ENCODE measurements at places on chromosomes 7 and 10.

DNA sequence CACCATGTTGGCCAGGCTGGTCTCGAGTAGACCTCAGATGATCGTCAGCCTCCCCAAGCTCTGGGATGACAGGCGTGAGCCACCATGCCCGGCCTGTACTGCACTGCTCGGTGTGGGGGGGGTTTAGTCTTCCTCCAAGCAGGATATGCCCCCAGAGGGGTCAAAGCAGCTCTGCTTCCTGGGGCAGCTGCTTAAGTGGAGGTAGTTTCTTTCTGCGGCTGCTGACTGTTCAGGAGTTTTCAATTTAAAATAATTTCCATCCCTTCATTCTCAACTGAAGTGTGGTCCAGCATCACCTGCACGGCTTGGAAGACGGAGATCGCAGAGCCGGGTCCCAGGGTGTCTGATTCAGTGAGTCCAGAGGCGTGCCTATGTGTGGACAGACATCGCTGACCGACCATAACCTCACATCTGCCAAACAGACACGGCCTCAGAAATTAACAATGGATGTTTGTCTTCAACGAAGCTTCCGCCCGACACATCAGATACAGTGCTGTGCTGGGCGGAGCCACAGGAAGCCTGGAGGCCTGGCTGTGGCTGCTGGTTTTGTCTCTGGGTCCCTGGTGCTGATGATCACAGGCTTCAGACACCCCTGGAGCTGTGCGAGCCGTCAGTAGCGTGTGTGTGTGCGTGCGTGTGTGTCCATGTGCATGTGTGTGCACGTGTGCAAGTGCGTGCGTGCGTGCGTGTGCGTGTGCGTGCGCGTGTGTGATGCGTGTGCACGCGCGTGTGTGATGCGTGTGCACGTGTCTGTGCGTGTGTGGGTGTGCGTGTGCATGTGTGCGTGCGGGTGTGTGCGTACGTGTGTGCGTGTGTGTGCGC lies 226.5 kb upstream of the PITRM1 start:
- no peak for DNase-seq

GRCh38 chr10:77541247-77541646 lies 96.4 kb downstream of the KCNMA1 start:
- no peak for DNase-seq

GRCh38 chr10:30455816-30456215 lies 21.8 kb downstream of the MAP3K8 start:
- no peak for DNase-seq

- no peak for DNase-seq
Observed at GRCh38 chr10:126012485-126012884, 116.1 kb downstream of the FANK1 start.

- no peak for DNase-seq
Observed at GRCh38 chr7:44849259-44849884, 1.5 kb upstream of the H2AZ2 start.

- no peak for DNase-seq
Observed at GRCh38 chr7:135232720-135233119, 918 bp upstream of the STRA8 start.

DNA sequence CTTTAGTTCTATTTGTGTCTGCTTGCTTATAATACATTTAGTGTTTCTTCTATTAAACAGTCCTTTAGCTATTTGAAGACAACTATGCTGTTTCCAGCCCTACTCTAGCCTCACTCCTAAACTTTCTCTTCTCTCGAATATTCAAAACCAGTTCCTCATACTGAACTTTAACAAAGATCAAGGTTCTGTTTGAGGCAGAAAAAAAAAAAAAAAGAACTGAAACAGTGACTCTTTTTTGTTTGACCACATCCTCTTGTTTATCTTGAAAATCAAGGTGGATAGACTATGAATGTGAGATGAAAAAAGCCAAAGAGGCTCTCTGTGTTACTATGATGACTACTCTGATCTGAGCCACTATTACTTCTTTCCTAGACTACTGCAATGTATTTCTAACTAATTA lies 154.3 kb downstream of the ZNF365 start:
- DNase-seq: no peak

DNA sequence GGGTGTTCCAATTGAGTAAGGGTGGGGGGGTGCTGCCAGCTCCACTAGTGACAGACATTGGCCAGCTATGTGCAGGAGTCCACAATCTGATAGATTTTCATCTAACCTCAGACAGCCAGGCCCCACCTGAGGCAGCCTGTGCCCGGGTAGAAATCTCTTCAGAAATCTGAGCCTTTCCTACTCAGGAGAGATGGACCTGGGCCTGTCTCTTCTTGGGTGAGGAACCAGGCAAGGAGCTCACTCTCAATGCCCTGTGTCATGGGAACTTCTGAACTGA lies 86.9 kb downstream of the UBE2H start:
- no peak for DNase-seq

DNA sequence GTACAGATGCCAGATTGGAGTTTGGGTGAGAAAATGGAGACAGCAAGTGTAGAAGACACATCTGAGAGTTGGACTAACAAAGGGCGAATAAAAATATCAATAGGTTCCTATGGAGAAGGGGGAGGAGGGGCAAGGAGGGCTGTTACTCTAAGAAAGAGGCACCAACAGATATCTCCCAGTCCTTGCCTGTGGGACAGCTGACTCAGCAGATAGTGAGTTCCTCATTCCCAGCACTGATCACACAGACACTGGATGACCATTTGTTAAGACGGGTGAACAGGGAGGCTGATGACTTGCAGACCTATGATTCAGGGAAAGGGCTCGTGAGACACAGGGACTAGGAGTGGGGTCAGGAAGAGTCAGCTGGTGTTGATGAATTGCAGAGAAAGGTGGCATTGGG lies 5.7 kb upstream of the PRR15 start:
- no peak for DNase-seq

DNA sequence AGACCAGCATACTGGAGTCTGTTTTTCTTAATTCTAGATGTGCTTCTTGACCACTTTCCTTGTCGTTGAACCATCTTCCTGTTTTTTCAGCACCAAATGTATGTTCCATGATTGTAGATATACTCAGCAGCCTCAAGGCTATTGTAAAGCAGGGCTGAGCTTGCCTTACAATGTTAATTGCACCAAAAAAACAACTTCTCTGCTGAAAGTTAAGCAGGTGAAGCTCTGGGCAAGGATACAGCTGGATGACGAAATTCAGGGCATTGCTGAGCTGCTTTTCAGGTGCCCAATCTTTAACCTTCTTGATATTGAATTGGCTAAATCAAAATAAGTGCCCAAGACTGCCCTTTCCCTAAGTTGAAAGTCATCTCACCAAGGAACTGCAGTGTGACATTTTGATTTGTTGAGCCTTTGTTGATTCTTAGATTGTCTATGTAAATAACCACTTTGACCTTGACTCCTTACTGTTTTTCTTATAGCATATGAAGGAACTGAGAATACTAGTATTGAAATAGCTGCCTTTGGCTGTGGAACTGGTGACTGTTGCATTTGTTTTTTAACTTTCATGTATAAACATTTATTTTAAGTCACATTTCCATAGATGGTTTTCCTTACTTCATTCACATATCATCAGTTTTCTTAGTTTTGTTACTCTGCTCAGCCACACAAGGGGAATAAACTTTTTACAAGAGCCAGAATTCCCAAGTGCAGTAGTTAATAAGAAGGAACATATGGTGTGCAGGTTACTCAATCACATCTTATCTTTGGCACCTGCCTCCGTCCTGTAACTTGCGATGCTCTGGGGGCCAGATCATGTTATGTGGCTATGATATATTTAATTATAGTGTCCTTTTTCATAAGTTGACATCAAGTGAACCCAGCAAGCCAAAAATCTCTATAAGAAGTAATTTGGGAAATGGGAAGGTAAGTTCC lies 3.1 kb downstream of the AHCYL2 start:
- DNase-seq: no peak

GRCh38 chr7:44172352-44172751 lies 16.9 kb downstream of the GCK start:
- DNase-seq: no peak

DNA sequence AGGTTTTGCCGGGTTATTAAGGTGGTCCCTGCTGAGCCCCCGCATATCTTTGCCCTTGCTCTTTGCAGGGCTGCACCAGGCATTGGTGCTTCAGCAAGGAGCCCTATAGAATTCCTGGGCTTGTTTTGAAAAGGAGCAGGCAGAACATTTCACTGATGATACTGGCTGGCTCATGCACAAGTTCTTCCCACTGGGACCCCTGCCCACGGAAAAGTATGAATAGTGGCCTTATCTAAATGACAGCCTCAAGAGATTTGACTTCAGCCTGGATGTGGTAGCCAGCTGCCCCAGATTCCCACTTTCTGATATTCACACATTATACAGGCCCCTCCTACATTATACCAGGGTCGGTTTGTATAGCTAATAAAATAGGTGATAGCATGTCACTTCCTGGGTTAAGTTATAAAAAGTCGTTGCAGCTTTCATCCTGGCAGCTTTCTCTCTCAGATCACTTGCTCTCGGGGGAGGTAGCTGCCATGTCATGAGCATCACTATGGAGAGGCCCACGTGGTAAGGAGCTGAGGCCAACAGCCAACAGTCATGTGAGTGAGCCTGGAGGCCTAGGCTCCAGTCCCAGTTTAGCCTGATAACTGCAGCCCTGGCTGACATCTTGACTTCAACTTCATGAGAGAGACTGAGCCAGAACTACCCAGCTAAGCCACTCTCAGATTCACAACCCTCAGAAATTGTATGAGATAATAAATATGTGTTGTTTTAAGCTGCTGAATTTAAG lies 16.8 kb upstream of the CRTAC1 start:
- no peak for DNase-seq

GRCh38 chr7:36404639-36405408 lies 15.2 kb downstream of the ANLN start:
- no peak for DNase-seq

DNA sequence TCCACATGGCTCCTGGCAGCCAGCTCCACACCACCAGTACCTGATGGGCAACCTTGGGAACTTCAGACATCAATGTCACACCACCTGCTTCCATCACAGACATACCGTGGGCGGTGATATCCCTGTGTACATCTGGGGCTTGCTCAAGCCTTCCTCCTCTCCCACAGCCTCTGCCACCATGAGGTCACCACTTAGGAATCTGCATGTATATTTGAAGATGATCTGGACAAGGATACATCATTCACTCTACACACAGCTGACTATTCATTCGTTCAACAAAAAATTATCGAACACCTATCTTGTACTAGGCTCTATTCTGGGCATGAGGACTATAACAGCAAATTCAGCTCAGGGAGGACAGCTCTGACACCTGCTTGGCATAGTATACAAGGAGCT lies 6.8 kb downstream of the DLG5 start:
- no peak for DNase-seq

GRCh38 chr10:71075759-71076472 lies 136.5 kb upstream of the UNC5B start:
- DNase-seq: no peak

DNA sequence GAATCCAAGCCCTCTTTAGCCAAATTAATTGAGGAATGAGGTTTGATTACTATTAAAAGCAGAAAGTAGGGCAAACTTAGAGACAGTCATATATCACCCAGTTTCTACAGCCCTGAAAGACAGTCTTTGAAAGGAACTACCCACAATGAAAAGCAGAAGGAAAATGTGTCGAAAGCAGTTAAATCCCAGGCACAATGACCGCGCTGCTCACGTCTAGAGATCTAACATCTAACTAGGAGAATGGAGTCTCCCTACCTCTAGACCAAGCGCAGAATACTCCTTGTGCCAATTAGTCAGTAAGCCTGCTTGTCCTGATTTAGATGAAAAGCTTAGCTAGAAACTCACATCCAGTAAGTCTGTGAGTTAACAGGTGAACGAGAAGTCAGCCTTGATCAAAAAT lies 350.0 kb downstream of the FGFR2 start:
- no peak for DNase-seq

- no peak for DNase-seq
Observed at GRCh38 chr7:158742065-158742821, 37.6 kb upstream of the NCAPG2 start.

DNA sequence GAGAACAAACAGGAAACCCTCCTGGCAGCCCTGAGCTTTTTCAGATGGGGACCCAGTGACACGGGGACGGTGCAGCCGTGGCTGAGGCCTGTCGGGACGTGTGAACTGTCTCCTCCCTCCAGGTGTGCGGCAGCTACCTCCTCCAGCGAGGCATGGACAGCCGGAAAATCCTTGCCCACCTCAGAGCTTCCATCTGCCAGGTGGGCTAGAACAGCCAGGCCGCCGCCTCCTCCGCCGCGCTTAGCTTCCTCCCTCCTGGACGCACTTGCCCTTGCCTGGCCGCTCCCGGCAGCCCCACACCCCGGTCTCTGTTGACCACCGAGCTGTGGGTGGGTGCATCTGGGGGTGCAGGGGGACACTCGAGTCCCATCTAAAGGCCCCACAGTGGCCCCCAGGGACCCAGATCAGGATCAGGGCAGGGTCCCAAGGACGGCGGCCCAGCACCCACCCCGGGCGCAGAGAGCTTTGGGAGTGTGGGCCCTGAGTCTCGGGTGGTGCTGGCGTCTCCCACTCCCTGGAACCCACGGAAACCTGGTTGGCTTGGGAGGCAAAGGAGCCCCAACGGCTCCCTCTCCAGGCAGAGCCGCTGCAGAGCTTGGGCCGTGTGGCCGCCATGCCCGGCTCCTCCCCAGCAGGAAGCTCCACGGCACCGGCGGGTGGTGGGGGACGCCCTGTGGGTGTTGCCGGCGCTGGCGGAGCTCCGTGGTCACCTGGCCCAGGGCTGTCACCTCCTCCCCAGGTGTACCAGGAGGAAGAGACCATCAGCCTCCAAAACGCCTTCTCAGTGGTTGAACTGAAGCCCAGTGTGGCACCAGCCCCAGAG lies 32.9 kb upstream of the UTF1 start:
- no peak for DNase-seq

GRCh38 chr10:92688927-92689662 lies 660 bp upstream of the HHEX start:
- DNase-seq: no peak

GRCh38 chr7:151484971-151485707 lies 34.6 kb downstream of the RHEB start:
- DNase-seq: no peak

- no peak for DNase-seq
Observed at GRCh38 chr10:74585231-74586087, 240.9 kb upstream of the KAT6B start.

GRCh38 chr7:20470726-20471125 lies 140.0 kb downstream of the ITGB8 start:
- DNase-seq: no peak

- no peak for DNase-seq
Observed at GRCh38 chr10:56881218-56881617, 520.2 kb upstream of the ZWINT start.

- no peak for DNase-seq
Observed at GRCh38 chr10:16483241-16483917, 38.3 kb downstream of the C1QL3 start.

DNA sequence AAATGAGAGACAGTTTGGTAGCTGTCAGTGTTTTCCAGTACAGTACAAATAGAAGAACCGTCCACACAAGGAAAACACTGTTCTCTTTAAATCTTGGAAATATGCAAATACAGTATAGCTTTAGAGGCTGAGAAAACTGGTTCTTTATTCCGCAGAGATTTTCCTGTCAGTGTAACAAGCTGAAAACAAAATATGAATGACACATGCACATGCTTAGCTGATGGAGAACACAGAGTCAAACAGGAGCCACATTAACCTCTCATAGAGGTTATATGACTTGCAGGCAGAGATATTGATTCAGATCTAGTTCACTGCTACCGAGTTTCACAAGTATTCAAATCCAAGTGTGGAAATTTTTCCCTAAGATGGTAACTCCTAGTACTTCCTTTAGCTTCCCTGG lies 135.2 kb upstream of the C1QL3 start:
- no peak for DNase-seq

All from stimulated activated CD8-positive, alpha-beta memory T cell treated with anti-CD3 and anti-CD28 coated beads, Interleukin-2, amount 100 ng/mL, for 1 hour (primary cell).